Hematopoietic multipotent progenitor cell treated with erythropoietin and hydrocortisone succinate and interleukin-3 and kit ligand, for 8 days (in vitro differentiated cells): ENCODE measurements at places on chromosomes 6 and 20.
A peak's percentile ranks its signal among the peaks of the same experiment; 100 is the strongest.

- peak; percentile 43 for DNase-seq
These were observed 9.1 kb upstream of the MAP1LC3A start for GRCh38 chr20:34549291-34549928.

DNA sequence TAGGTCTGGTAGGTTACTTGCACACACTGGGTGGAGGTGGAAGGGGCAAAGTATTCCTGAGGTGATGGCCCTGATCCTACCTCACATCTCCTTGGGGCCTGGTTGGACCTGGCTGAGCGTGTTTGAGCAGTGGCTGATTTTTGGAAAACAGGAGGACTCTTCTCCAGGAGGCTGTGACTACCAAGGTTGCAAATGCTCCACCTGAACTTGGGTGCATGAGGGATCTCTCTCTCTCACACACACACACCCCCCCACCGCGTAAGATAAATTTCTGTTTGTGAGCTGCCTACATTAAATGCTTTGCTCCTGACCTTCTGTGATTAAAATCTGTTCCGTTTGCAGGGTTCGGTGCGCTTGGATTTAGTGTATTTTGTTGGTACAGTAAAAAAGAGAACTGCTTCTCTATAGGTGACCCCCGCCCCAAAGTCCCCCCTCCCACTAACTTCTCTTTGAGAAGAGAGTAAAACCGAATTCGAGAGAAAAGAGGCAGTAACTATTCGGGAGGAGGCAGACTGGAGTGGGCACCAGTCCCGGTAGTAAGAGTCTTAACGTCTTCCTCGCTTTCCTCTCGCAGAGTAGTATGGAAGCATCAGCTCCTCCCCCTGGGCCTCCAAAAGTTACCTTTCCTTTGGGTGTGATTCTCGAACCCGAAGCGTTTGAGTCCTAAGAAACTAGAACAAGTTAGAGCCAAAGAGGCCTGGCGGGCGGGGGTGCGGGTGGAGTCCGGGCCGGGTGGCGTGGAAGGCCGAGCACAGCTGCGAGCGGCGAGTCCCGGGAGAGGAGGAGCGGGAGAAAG is 585 bp upstream of the DSE start:
- peak; percentile 8 for DNase-seq

DNA sequence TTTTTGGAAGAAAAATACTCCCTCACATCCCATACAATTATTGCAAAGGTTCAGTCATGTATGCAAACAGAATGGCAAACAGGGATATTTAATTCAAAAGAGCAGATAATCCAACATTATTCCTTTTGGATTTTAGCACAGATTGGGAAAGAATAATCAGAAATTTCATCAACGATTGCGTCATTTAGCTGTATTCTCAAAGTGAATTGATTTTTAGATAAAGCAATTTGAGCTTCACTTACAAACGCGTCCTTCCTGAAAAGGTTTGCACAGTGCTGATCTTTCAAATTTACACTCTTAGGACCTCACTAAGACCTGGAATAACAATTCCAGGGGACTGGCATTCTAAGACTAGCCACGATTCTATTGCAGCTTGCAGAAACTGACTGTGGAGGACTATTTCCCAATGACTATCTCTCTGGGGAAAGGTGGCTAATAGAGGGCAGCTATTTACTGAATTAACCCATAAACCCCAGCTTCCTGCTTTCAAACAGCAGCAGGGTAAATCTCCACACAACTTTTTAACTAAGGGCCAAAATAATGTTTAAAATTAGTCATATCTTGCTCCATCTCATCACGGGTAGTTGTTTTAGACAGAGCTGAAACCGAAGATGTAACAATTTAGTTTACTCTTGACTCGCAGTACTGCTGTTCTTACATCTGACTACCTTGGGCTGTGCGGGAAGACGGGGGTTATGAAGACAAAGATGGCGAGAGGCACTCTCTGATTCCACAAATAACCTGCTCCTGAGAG is 131.2 kb upstream of the FAM184A start:
- no peak for DNase-seq

DNA sequence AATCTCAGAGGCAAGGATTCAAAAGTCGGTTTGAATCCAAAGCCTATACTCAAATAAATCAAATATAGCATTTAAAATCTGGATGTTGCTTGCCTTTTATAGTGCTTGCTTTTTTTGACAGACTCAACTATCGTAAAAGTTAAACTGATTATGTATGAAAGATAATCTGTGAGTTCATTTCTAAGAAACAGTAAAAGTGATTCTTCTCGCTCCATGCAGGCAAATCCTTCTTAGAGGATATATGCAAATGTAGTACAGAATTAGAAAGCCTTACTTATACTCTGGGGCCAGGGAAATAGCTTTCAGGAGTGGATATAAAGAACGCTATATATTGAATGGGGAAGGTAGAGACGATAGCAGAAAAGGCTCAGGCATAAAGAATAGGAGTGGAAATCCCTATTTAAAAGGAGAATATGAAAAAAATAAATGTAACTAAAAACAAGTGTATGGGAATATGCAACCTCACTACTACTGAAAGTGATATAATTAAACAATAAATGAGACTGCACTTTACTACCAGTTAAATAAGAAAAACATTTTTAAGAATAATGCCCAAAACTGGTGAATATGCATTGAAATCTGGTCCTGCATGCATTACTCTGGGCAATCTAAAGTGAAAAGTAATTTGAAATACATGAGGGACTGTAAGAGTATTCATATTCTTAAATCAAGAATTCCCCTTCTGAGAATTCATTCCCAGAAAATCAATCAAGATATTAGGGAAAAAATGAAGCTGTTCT is 361.8 kb upstream of the PLCB4 start:
- DNase-seq, result no peak
